ENCODE measurements at places on chromosomes 7 and 10.

DNA sequence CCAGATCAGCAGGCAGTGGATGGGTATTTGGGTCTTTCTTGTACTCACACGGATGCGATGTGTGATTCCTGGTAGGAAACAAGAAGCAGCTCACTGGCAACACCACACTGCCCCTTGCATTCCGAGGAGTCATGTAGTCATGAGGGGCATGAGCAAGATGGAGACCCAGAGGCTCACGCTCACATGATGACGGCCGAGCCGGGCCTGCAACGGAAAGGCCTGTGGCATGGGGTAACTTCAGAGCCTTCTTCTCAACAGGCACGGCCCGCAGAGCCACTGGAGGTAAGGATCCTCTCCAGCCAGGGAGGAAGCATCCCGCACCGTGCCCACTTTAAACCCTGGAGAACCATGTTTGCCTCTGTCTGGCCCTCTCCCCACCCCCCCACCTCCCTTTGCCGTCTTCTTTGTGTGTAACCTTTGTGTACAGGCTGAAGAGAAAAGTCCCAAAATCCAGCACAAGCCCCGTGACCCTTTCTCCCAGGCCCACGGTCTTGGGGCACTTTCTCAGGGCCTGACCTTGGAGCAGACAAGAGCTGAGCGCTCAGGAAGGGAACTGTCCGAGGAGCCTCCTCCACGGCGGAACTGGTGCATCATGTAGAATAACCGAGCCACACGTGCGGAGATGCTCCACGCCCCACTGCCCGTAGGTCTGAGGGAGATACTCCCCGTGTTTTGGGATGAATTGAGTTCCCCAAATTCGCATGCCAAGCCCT lies 516.4 kb downstream of the DNAJB6 start:
- H3K27ac ChIP-seq: no peak overlapping the region
- DNase-seq: no peak
- H3K36me3 ChIP-seq: no peaks in the 10 kb centered on the region
- H3K4me1 ChIP-seq: no peaks in the 10 kb centered on the region
- H3K27me3 ChIP-seq: no peaks in the 10 kb centered on the region

DNA sequence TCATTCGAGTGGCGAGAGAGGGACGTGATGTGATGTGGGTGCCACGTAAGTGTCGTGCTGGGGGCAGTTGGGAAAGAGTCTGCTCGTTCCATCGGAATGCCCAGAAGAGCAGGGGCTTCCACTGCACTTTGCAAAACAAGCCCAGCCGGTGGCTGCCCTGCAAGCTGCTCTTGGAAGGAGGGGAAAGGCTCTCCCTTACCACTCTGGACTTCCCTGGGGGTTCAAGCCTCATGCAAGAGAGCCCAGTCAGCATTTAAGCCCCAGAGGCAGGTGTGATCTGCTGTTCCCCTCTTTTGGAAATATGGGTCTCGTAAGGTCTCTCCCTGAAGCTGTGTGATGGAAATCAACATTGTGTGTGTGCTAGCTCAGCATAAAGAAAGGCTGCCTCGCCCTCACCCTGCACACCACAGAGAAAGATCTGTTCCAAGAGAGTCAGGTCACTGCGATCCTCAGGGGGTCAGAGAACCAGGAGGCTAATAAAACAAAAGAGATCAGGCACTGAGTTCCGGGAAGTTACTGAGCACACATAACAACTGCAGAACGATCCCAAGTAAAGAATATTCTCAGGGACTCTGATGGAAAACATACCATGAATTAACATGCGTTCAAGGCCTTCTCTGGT lies 212.5 kb downstream of the ADAM12 start:
- no peaks in the 10 kb centered on the region for H3K36me3 ChIP-seq
- no peaks in the 10 kb centered on the region for H3K4me1 ChIP-seq
- H3K4me3 ChIP-seq: no peak overlapping the region
- no peak for DNase-seq
- no peaks in the 10 kb centered on the region for H3K27me3 ChIP-seq
- H3K27ac ChIP-seq: no peak overlapping the region

GRCh38 chr10:61742812-61743211 lies 80.1 kb downstream of the CABCOCO1 start:
- no peak overlapping the region for H3K4me3 ChIP-seq
- no peaks in the 10 kb centered on the region for H3K4me1 ChIP-seq
- no peaks in the 10 kb centered on the region for H3K27me3 ChIP-seq

GRCh38 chr10:123897146-123897545 lies 5.5 kb upstream of the CPXM2 start:
- H3K27ac ChIP-seq: no peak overlapping the region
- no peak for DNase-seq
- H3K36me3 ChIP-seq: no peaks in the 10 kb centered on the region
- H3K4me1 ChIP-seq: no peaks in the 10 kb centered on the region
- no peak overlapping the region for H3K4me3 ChIP-seq
- no peaks in the 10 kb centered on the region for H3K27me3 ChIP-seq
